ENCODE measurements at places on chromosomes 7 and 10.

DNA sequence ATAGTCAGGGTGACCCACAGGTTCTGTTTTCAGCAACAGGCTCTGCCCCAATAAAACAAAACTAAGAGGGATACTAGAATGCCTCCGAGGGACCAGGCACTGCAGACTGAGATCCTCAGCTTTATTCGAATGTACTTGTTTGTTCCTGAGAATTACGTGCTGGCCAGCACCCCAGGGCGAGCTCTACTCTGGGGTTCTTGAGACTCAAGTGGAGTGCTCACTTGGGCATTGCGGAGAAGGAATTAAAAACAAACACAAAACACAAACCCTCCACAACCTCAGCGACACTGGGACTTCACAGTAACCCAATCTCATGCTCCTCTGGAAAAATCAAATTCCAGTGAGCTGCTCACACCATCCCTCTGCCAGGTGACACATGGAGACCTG lies 250.7 kb downstream of the TNS3 start:
- no peak for DNase-seq

DNA sequence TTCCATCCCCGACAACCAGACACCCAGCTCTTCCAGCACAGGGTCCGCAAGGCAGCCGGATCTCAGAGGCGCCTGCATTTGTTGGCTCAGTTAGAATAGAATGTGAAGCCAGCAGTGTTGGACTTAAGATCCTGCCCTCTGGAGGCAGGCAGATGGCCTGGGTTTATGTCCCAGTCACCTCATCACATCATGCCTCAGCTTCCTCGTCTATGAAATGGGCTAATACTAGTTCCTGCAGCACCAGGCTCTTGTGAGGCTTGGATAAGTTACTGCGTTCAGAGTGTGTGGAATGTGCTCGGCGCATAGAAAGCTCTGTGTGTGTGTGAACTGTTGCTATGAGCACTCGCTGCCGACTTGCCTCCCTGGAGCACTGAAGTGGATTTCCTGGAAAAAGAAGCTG lies 202.5 kb upstream of the GPR26 start:
- no peak for DNase-seq

- peak; percentile 70 for DNase-seq
Measured at GRCh38 chr10:97849103-97849686, 448 bp upstream of the GOLGA7B start.

- no peak for DNase-seq
Measured at GRCh38 chr7:96076350-96076707, 245.6 kb downstream of the SLC25A13 start.

DNA sequence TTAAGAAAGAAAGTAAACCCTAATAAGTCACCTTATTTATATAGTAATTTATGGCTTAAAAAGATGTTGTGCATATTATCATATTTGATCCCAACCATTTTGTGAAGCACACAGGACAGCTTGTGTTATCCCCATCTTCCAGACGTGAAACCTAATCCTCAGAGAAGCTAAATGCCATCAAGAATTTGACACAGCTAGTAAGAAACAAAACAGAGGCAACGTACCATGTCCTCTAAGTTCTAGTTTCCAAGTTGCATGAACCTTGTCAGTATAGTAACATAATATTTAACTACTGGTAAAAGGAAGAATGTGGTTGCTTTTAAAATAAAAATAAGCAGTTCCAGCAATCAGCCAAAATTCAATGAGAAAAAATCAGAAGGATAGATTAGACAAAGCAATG lies 41.5 kb downstream of the PTN start:
- DNase-seq, result no peak

DNA sequence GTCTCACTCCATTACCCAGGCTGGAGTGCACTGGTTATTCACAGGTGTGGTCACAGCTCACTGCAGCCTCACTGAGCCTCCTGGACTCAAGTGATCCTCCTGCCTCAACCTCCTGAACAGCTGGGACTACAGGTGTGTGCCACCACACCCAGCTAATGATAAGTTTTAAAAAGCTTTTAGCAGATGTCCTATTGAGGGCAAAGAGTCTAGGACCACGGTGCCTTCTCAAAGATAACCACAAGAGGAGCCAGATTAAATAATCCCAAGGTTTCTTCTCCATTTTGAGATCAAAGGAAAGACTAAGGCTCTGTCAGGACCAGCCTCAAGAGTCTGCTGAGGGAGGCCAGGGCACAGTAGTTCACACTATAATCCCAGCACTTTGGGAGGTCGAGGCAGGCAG lies 4.7 kb downstream of the ATP5MF start:
- no peak for DNase-seq

- DNase-seq, result no peak
Measured at GRCh38 chr10:11757454-11757820, 15.3 kb downstream of the ECHDC3 start.

DNA sequence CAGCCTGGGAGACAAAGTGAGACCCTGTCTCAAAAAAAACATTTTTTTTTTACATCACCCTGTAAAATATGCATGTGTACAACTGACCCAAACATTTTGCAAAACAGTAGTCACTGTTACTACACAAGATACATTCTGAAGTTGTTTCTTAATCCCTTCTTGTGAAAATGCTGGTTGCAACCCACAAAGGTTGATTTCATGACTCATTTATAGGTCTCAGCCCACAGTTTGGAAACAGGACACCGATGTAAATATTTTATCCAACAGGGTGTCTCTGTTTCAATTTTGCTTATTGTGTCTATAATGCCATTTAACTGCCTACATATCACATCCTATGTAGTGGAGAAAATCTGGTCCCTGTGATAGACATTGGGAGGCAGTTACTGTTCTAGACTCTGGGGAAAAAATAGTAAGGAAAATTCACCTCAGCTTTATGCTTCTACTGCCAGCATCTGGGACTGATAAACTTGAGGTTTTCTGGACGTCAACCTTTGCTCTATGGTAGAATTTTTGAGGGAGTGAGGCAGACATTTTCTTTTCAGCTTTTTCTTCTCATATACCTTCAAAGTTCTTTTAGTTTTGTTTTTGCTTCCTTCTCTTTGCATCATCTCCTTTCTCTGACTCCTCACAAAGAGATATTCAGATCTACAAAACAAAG lies 1.6 kb upstream of the RAB19 start:
- peak; percentile 36 for DNase-seq

DNA sequence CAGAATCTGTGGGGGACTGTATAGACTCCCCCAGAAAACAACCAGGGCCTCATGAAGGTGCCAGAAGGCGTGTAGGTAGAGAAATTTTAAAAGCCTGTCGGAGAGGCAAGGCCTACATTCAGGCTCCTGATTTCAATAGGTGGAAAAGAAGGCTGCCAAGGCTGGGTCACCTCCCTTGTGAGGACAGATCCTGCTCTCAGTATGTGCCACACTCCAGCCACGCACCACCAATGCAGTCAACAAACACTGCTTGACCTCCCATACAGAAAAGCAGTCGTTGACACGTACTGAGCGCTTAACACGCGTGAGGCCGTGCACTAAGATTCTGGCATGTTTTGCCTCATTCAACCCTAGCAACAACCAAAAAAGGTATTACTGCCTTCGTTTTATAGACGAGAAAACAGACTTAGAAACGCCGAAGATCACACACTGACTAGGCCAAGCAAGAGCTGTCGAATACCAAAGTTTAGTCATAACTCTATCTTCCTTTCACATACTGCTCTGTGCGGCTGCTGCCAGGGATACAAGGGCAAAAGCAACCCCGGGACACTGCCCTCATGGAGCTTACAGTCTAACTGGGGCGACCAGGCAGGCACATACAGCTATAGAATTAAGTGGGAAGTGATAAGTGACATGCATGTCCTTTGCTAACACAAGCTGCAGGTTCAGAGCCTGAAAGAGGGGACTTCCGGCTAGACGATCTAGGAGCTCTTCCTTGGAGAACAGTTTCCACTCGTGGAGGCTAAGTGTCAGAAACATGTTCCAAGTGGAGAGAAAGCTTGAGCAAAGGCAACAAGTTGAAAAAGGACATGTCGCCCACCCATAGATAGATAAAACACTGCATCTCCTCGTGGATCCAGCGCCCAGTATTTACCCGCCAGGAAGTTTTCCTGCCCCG lies 797 bp upstream of the NKX2-3 start:
- no peak for DNase-seq

DNA sequence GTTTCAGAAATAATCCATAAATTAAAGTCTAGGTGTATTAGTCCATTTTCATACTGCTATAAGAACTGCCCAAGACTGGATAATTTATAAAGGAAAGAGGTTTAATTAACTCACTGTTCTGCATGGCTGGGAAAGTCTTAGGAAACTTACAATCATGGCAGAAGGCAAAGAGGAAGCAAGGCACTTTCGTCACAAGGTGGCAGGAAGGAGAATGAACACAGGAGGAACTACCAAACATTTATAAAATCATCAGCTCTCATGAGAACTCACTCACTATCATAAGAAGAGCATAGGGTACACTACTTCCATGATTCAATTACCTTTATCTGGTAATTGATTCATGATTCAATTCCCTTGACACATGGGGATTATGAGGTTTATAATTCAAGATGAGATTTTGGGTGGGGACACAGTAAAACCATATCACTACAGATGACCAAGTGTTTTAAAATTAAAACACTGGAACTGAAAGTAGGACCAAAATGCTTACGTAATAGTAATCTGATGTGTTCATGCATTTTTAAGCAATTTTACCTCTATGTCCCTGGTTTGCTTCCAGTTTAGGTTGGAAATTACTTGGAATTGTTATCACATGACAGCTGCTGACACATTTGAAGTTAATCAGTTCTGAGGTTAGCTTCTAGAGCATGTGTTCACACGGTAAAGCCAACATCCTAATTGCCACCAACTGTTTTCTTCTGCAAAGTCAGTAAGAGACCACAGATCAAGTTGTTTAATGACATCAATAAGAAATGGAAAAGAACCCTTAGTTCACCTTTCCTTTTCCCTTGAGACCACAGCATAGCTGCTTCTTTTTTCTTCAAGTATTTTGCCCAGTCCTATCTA lies 48.4 kb upstream of the SEMA3C start:
- DNase-seq, result no peak

DNA sequence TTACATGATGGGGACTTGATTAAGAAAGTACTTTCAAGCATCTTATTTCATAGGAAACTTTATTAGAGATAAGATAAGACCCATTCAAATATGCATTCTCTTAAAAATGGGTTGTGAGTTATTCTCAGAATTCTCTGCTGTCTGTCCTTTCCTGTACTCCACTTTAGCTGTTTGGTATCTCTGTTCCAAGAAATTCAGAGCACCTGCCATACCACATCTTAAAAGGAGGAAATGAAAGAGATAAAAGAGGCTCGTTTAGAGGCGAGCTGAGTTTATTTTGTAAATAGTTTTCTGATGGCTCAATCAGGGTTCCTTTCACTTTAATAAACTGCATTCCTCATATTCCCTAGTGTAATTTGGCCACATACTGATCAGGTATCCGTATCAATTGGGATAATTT lies 87.2 kb downstream of the MDFIC start:
- no peak for DNase-seq

GRCh38 chr7:3459111-3459510 lies 158.1 kb downstream of the SDK1 start:
- DNase-seq, result no peak

- DNase-seq, result no peak
Measured at GRCh38 chr10:109898007-109898406, 25.3 kb downstream of the XPNPEP1 start.

DNA sequence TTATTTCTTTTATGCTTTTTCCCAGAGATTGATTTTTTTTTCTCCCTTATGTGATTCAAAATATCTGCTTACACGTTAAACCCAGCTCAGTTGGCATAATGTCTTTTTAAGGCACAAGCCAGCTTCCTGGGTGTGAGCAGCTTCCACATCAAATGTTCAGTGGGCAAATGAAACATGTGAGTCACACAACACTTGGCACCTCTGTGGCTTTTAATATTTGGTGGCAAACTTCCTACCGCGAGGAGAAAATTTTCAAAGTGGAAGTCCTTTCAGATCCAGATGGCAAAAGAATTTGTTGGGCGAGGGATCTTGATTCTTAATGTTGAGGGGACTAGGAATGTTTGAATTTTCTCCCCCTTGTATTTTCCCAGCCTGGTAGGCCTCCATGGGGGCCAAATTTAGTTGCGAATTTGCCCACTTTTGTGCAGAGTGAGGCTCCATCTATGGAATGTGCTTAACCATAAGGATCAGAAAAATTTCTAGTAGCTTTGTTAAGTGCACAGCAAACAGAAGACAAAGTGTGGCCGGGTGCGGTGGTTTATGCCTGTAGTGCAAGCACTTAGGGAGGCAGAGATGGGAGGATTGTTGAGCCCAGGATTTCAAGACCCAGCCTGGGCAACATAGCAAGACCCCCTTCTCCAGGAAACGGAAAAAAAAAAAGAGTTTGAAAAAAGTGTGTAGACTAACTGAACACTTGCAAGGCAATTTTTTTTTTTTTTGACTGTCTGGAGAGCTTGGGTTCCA lies 31.0 kb downstream of the CUX1 start:
- DNase-seq, result no peak

DNA sequence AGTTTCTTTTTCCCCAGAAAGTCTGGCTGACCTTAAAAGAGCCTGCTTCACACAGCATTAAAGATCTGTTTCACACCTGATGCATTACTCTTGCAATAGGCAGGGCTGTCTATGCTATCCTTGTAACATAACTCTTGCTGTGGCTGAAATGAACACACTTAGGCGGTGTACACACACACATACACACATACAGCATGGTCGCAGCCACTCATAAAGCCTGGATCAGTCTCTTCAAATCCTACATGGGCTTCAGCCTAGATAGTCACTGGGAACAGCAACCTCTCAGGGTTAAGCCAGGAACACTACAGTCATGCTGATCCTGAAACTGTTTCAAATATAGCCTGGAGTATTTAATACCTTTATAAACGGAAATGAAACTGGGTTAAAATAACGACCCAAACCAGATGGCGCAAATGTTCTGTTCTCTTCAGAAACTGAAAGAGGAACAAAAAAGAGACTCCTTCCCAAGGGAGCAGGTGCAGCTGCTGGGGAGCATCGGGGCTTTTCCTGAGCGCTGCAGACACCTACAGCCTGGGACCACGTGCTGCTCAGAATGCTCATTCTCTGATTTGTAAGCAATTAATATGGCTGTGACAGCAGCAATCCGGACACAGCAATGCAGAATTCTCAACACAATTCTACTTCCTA lies 61.0 kb upstream of the SFMBT2 start:
- peak; percentile 31 for DNase-seq

GRCh38 chr10:22629852-22630233 lies 84.5 kb downstream of the PIP4K2A start:
- DNase-seq, result peak; percentile 55

DNA sequence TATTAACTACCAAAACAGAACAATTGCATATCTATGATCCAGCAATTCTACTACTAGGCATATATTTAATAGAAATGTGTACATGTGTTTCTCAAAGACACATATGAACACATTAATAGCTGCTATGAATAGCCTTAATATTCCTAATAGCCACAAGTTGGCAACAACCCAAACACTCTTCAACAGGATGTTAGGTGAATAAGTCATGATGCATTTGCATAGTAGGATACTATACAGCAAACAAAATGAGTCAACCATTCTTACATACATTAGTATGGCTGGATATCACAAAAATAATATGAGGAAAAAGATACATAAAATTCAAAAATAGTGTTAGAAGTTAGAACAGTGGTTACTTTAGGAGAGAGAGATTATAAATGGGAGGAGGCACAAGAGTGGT lies 26.8 kb upstream of the ZNF746 start:
- DNase-seq, result no peak
